NCI-H187 treated with DMSO at 0.1 percent for 48 hours (cell line): ENCODE measurements at places on chromosomes 3 and 15.

GRCh38 chr3:48065035-48065434 lies 48.8 kb upstream of the MAP4 start:
- DNase-seq: no peak

- no peak for DNase-seq
Observed at GRCh38 chr3:169607949-169608348, 55.6 kb downstream of the MECOM start.

DNA sequence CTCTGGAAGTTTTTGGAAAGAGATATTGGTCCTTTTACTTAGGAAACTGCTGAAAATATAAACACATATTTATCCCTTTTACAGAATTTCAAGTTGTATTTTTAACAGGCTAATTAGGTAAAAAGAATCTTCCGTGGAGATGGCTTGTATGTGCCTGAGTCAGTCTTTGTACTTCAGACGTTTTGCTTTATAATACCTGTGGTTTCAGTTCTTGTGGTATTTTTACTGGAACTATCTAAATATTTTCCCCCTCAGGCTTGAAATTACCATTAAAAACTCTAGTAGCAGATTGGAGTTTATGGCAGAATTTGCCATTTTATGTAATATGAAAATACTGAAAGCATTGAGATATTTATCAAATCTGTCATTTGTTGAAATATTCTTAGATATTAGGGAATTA lies 151.6 kb upstream of the CGNL1 start:
- DNase-seq: no peak

DNA sequence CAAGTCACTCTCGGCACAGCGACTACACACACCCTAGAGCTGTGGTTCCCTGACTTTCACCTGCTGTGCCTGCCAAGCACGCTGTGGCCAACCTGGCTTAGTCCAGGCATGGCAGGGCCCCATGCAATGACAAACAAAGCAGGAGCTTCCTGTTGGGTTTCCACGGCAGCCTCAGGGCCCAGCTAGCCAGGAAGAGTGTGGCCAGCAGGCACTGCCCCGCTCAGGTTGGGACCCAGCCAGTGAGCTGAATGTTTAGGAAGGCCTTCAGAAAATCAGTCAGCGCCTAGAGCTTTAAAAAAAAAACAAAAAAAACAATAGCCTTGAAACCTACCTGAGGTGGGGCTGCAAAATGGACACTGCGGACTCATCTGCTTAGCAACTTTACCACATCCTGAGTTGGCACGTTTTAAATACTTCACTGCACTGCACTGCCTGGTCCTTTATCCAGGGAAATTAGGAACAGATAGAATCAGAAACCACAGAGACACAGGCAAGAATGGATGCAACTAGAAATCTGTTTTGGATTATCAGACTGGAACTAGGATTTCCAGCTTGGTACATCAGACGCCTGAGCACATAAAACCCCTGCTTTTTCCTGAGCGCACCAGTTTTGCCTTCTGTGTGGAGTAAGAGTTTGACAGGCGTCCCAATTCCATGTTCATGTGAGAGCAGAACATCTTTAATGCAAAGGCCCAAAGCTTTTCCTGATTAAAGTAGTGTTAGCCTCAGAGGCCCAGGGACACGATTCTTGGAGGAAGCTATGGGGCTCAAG lies 36.2 kb upstream of the LDHAL6B start:
- DNase-seq: no peak

DNA sequence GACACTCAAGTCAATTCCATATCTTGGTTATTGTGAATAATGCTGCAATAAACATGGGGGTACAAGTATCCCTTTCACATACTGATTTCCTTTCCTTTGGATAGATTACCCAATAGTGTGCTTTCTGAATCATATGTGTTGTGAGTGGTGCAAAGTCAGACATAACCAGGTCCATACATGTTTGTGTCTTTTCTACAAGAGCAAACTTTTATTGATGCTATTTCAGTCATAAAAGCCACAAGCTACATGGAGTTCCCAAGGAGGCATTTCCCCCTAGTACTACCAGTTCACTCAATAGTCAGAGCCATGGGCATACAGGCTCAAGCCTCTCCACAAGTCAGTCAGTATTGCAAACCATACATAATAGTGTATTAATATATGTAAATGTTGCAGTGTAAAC lies 10.1 kb downstream of the CEP63 start:
- DNase-seq: no peak

DNA sequence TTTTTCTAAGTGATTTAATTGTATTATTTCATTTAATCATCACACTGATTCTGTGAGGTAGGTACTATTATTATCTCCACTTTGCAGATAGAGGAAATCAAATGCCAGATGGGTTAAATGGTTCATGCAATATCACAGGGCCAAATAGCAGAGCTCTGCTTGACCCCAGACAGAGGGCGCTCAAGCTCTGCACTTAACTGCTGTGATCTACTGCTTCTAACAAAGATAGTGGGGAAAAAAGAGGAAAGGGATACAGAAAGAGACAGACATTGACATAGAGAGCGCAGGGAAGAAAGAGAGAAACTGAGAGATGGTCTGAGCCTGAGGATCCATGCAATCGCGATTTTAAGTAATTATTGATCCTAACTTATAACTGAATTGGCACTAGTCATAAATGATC lies 279.1 kb upstream of the THRB start:
- no peak for DNase-seq

GRCh38 chr15:90624278-90624981 lies 92.7 kb upstream of the BLM start:
- DNase-seq: no peak

- DNase-seq: no peak
Observed at GRCh38 chr3:54176106-54176505, 53.8 kb downstream of the CACNA2D3 start.

DNA sequence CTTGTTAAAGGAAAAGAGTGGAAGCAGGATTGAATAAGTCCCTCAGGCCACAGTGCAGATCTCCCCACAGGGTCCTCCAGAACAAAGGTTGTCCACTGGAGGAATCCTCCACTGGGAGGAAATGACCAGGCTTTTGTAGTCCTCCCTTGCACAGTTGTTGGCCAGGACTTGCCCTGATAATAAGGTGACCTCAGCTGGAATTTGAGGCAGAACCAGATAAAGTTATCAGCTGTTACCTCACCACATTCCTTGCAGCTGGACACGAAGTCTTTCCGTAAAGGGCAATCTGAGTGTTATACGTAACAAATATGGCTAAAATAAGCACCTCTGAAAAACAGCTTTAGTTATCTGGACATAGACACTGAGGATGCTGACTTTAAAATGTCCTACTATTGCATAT lies 83.5 kb upstream of the NAALADL2 start:
- no peak for DNase-seq

DNA sequence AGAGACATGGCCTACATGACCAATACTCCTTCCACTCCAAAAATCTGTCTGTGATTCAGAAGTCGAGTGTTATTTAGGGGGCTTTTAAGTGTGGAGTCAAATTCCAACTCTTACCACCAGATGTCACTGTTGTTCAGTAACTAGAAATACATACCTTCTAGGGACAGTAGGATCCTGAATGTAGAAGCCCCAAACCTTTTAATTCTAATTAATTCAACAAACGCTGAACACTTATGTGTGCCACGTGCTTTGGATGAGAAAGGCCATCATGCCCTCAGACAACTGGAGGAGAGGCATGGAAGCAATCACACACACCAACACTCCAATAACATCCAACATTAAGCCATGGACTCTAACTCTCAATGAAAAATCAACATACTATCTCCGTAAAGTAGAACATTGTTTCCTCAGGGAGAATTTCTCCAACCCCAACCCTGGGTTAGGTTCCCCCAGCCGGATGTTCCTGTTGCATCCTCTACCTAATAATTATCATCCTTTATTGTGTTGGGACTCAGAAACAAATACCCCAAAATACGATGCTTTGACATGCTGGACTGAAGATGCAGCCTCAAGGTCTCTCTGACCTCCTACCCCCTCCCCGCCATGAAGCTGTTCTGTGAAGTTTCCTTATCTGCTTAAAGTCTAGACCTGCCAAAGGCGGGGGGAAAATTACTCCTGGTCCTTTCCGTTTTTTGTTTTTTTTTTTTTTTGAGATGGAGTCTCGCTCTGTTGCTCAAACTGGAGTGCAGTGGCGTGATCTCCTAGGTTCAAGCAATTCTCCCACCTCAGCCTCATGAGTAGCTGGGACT lies 8.0 kb upstream of the CCDC13 start:
- no peak for DNase-seq

- DNase-seq: no peak
Observed at GRCh38 chr3:65576966-65577365, 461.8 kb downstream of the MAGI1 start.
